ENCODE measurements at places on chromosomes 7 and 10.

DNA sequence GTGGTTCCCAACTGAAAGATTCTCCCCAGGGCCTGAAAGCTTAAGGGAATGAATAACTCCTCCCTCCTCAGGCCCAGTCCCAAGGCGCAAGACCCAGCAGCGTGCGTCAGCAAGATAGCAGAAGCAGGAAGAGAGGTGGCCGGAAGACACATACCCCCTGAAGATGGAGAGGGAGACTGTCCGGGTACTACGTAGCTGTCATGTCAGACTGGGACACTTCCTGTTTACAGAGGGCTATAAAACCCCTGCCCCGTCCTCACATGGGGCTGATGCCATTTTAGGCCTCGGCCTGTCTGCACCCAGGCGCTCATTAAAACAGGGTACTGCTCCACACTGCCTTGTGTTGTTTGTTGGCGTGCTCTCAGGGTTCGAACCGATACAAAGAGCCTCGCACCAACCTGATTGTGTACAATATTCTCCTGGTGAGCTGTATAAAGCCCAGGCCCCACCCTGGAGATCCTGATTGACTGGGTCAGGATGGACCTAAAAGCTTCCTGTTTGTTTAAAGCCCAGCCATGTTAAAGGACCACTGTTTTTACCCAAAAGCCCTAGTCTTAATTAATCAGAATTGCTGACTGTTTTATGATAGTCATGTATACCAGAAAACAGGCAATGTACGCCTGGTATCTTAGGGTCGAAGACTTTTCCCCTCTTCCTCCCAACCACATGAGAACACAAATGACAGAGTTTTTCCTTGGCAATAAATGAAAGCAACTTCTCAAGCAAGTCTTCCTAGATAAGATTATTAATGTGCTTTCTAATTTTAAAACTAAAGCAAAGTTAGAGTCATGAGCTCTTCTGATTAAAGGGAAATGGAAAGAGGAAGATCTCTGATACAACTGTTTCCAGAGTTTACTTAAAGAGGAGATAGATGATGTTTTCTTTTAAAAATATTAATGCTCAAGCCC, 251.5 kb downstream of the DOCK4 start:
- no peak for DNase-seq

DNA sequence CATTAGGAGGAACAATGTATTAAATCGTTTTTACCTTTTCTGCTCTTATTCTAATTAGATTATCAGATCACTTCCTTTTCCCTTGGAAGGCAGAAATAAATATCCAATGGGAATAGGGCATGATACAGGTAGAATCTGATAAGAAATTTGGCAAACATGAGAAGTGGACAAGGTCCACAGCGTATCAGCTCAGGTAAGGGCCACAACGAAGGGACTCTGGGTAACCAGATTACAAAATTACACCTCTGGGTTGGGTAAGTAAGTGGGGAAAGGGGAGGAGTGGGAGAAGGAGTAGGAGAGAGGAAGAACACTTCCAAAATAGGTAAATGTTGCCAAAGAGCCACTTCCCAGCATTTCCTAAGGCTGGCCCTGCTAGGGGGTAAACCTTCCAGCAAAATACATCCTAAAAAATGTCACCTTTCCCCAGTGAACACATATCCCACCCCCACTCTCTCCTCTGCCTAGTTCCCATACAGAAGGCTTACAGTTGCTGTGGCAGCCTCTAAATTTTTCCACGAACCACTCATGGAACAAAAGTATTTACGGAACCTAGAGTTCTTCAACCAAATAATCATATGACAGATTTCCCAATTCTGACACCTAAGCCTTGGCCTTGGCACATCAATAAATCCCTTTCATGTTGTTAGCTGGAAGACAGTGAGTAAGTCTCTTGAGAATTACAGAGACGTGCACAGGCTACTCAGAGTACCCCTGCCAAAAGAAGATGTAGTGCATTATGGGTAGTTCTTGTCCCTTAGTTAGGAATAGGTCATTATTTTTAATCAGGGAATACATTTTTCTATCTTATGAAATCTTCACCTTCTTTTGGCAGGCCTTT, 51.5 kb upstream of the DLX6 start:
- DNase-seq: no peak

GRCh38 chr7:134948736-134949135, 37.6 kb upstream of the AGBL3 start:
- DNase-seq: no peak

- DNase-seq: no peak
Measured at GRCh38 chr7:32177232-32177631, 107.0 kb upstream of the PDE1C start.

- DNase-seq: no peak
Measured at GRCh38 chr7:39069896-39070881, 92.5 kb downstream of the POU6F2 start.

DNA sequence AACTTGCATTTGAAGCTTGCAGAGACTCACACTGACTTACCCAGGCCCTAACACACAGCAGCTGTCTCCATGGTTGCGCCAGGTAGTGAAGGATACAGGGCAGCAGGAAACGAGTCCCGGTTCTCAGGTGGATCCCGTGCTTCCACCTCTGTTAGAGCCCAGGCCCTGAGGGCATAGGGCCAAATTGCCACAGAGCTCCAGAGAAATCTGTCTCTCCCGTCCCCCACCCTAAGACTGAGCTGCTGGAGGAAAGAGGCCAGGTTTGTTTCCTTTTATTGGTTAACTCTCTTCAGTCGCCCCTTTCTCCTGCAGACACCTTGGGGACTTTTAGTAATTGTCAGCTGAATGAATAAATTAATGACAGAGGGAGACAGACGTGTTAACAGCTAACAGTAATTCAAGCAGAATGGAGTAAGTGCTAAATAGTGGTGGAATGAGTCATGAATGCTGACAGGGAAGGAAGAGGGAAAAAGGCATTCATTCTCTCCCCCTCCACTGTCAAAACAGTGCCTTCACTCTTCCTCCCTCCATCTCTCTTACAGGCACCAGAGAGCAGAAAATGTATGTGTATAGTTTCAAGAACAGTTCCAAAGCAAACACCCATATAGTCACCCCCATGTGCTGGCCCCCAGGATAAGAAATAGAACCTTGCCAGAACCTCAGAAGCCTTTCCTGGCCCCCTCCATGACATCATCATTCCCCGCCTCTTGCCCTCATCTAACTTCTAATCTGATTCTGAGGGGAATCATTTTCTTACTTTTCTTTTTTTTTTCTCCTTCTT, 16.8 kb upstream of the DLG5 start:
- no peak for DNase-seq

DNA sequence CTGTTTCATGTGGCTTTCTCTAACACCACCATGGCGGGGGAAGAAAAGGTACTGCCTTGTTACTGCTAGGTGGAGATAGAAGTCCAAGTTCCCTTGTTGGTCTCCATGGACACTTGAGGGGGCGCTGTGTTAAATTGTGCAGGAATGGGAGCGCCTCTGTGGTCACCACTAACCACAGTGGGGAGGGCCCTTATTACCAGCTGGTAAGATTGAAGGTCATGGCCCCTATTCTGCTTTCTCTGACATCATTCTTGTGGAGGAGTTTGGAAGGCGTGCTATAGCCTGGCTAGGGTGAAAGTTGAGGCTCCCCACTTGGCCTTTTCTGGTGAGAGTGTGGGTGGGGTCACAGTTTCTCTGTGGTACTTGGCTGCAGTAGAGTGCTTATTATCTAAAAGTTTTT, 14.9 kb upstream of the MXI1 start:
- no peak for DNase-seq

DNA sequence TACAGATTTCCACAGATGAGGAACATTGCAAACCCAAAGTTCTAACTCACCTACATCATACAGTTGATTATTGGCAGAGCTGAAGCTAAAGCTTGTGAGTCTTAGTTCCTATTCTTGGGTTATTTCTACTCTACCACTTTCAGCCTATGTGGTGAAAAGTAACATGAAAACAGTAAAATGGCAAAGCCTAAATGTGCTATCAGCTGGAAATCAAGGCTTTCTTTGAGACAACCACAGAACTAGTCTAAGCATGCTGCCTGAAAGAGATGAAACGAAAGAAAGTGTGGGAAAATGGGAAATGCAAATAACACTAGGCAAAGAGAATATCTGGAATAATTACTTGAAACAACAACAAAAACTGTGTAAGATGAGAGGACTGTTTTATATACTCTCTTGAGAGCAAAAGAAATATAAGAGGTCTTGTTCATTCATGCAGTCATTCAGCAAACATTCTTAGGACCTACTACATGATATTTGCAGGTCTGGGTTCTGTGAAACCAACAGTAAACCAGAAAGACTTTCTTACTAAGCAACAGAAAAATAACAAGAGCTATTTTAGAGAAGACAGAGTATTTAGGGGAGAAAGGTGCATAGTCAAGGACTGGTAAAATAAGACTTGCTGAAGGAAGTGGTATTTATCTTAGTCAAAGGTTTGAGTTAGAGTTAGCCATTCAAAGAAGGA, 437.1 kb downstream of the HTR7 start:
- no peak for DNase-seq

GRCh38 chr10:26216585-26217395, at the start of gene GAD2:
Gene GAD2 (plus strand): TSS chr10:26216774. CDS start chr10:26216810, 36 bp downstream.
- no peak for DNase-seq

DNA sequence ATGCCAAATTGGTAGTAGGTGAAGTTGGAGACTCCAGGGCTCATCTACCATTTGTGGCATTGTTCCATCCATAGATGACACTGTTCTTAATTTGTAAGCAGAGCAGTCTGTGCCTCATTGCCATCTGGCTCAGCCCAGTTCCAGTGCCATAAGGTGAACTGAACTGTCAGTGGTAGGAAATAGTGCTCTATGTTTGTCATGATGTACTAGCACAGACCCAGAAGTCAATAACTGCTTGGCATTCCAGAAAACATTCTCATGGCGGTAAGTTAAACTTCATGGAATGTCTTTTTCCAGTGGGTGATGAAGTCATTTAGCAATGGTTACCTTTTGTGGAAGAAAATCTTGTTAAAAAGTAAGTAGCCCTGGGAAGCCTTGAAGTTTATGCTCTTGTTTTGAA, 302.7 kb downstream of the SUGCT start:
- DNase-seq: no peak

Data from esophagus squamous epithelium (tissue), 5 donors.